ENCODE measurements at places on chromosomes 2 and 18.

DNA sequence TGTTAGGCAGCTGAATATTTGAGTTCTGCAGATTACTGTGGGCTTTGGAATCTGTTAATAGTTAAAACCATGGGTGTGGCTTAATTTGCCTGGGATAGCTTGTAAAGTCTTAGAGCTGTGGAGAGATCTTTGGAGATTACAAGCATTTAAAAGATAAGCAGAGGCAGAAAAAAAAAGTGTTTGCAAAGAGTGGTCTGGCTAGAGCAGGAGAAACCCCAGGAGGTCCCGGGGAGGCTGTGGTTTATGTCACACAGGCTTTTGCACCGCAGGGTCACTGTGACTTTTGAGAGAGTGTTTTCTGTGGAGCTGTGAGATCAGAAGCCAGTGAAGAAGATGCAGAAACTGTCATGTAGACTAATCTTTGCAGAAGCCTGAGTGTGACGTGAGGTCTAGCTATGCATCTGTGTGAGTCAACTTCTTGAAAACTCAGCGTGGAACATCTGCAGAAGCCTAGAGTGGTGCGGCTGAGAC is 49.0 kb downstream of the SETBP1 start:
- DNase-seq: peak; percentile 80

- DNase-seq: no peak
Measured at GRCh38 chr2:68387408-68388350, 22.6 kb downstream of the PLEK start.

DNA sequence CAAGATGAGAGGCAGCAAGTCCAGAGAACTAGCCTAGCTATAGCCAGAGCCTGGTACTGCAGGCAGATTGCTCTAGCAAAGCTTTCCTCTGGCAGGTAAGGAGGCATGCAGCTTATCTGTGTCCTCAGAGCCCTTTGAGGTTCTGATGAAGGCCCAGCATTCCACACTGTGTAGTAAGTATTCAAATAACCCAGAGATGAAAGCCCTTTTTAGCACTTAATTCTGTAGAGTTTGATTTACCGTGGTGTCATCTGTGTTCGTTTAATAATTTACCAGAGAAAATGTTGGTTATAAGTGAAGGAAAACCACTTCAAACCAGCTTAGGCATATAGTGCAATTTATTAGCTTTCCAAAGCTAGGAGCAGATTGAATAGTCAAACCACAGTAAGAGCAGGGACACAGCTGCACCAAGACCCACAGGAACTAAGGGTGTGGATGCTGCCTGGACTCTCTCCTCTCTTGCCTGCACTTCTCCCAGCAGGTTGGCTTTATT is 226.6 kb downstream of the BABAM2 start:
- DNase-seq: no peak

GRCh38 chr18:69230204-69230603 is 170.5 kb upstream of the DOK6 start:
- DNase-seq: no peak

GRCh38 chr2:162317861-162318327 is 590 bp downstream of the IFIH1 start:
- no peak for DNase-seq

DNA sequence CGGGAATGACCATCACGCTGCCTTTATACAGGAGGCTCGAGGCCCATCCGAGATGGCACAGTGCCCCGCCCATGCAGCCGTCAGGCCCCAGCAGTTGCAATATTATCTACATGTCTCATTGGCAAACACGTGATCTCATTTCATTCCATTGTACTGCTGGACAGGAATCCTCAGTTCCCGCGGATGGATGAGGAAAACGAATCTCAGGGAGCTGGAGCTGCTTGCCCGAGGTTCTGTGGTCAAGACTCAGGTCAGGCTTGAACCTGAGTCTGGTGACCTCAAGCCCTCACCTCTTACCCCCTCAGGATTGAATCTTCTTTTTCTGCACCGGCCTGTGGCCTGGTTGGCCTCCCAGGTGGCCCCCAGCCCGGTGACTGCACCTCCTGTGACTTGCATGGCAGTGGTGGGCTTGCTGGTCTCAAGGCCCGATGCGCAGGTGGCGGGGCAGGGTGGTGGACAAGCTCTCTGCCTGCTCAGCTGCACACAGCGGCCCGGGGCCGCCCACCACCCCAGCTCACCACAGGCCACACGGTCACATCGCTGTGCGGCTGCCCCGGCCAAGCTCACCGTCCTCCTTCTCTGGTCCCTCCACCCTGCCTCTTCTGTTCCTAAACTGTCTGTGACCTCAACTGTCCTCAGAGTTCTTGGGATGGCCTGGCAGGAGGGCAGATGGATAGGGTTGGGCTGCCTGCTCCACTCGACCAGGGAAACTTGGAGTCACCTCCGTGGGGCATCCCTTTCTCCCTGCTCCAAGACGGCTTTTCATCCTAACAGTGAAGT is 52.0 kb upstream of the HS6ST1 start:
- DNase-seq: no peak

DNA sequence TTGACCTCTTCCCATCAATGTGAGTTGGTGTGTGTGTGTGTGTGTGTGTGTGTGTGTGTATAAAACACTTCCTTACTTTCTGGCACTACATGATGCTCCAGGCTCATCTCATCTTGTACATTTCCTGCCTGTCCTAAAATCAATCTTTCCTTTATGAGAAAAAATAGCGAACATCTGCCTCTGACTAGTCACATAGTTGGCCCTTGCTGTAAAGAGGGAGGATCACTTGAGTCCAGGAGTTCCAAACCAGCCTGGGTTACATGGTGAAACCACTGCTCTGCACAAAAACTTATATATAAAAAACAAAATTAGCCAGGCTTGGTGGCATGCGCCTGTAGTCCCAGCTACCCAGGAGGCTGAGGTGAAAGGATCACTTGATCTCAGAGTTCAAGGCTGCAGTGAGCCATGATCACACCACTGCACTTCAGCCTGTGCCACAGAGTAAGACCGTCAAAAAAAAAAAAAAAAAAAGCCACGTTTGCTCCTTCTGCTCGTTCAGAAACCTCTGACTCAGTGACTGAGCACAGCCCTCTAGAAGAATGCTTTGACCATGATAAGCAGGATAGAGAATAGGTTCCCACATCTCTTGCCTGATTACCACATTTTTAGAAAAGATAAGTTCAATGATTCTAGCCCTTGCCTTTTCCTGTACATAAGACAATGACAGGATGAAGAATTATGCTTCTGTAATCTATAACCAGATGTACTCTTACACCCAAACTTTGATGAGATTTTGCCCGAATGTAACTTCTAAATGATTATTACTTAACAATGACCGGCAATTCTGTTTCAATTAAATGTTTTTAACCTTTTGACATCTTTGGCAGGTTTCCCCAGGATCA is 45.2 kb upstream of the ST3GAL5 start:
- no peak for DNase-seq

- DNase-seq: no peak
Measured at GRCh38 chr2:133561045-133561852, 7.0 kb downstream of the NCKAP5 start.

GRCh38 chr2:215895330-215895729 is 118.0 kb downstream of the MREG start:
- DNase-seq: no peak

DNA sequence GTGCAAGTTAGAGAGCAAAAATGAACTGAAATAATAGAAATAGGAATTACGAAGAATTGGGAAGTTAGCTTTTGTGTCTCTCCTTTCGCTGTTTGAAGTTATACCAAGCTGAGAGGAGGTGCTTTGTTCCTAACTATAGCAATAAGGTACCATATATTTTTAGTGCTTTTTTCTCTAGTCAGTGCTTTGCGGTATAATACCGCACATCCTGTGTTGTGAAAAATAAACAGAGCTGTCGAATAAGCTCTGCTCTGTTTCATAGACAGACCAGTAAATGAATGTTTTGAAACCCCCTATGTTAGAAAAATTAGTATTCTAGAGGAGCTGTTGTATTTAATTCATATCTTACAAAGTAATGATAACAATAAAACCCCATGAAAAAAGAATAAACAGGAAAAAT is 130.8 kb downstream of the MAP4K4 start:
- no peak for DNase-seq

Data from smooth muscle cell of the brain vasculature (primary cell).